ENCODE measurements at places on chromosomes 7 and 10.

- no peak for DNase-seq
These were observed 61.8 kb upstream of the MET start for GRCh38 chr7:116610210-116610609.

GRCh38 chr7:50754241-50754640 lies 28.5 kb downstream of the GRB10 start:
- no peak for DNase-seq

- no peak for DNase-seq
These were observed 10.8 kb upstream of the JCAD start for GRCh38 chr10:30070001-30070685.

DNA sequence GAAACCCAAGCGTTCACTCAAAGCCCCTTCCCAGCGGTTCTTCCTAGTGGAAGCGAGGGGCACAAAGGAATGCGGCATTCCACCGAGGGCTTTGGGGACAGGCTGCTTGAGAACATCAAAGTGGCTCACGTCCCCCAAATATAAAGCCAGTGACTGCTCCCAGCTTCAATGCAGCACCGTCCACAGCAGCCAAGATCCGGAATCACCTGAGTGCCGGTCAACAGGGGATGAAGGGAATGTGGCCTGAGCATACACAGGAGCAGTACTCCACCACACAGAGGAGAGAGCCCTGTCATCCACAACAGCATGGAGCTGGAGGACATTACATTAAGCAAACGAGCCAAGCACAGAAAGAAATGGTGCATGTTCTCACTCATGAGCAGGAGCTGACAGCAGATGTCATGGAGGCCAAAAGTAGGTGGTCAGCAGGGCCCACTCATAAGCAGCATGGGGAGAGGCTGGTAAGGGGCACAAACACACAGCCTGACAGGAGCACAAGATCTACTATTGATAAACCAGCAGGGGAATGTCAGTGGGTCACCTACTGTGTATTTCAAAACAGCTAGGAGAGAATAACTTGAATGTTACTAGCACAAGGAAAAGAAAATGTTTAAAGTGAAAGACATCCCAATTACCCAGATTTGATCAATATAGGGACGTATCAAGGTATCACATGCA lies 79.5 kb downstream of the DIP2C start:
- DNase-seq: no peak

DNA sequence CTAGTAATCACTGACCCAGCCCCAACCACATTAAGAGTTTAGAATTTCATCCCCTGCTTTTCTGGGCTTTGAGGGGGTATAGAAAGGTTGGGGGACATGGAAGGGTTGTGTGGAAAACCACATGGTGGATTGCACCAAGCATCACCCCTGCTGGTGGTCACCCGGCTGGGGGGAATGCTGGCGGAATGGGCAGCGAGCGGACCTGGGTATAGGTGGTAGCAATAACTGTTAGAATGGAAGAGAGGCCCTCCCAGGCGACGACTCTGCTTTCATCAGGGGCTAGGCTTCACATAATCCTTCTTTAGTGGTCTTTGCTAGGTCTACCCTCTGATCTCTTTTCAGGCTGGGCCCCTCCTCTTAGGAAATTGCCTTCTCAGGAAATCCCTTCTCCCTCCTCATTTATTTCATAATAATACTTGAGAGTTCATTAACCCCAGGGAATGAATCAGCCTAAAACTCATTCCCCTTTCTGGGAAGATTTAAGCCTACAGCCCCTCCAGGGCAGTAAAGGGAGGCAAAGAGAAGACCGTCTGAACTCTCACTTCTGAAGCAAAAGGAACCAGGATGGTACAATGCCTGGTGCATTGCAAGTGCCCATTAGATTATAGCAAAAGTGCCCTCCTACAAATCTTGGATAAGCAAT lies 90.7 kb upstream of the LEP start:
- DNase-seq: no peak

DNA sequence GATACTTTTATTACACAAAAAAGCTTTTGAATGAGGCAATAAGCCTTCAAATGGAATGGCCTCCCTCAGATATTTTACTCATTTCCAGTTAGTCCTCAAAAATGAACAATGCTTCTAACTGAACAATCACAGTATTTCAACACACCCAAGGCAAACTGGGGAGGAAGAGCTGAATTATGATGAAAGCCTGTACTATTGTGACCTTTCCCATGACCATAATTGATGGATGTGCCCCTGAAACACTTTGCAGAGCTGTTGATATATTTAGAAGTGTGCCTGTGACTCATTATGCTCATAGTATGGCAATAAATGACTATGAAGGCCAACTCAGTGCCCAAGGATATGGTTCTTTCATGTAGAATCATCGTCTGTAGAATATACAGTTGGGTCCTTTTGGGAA lies 248.1 kb downstream of the AHR start:
- DNase-seq: no peak

DNA sequence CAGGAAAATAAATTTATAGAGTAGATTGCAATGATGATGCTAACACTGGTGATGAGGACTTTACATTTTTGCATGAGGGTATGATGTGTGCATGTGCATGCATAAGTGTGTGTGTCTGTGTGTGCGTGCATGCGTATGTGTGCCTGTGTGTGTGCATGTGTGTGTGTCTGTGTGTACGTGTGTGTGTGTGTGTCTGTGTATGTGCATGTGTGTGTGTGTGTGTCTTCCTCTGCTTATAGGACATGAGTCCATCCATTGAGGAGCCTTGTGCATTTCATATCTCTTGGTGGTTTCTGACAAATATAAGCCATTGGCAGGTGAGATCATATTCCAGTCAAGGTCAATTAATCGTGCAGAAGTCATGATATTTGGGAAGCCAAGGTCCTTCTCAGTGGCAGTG lies 277.8 kb downstream of the LRMDA start:
- no peak for DNase-seq

DNA sequence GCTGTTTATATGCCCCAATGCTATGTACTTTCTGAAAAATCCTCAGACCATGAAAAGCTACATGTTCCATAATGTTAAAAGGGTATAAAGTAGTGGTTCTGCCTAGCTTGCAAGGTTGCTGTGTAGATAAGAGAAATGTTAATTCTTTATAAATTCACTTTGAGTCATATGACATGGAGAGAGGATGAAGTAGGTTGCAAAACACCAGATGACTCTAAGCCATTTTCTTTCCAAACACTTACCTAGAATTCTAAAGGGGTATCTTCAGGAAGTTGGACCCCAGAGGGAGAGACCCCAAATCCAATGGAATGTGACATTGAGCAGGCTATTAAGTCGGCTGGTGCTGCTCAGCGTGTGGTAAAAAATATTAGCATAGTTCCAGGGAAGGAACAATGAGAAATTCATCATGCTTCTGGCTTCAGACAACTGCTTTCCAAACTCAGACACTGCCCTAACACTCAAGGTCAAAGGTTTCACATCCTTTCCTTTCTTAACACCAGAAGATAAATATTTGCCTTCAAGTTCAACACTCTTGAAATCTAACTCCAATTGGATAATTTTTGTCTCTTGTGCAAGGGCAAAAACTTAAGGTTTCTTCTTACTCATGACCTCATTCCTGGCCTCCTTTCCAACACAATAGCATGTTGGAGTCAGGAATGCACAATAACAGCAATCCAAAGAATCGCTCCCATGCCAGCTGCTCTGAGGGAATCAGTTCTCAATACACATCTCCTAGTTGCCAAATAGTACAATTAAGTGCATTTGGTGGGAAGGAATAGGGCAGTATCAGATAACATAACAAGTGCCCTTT lies 100.7 kb upstream of the AFAP1L2 start:
- peak; percentile 72 for DNase-seq

GRCh38 chr7:31080763-31081162 lies 28.7 kb downstream of the ADCYAP1R1 start:
- DNase-seq: no peak

DNA sequence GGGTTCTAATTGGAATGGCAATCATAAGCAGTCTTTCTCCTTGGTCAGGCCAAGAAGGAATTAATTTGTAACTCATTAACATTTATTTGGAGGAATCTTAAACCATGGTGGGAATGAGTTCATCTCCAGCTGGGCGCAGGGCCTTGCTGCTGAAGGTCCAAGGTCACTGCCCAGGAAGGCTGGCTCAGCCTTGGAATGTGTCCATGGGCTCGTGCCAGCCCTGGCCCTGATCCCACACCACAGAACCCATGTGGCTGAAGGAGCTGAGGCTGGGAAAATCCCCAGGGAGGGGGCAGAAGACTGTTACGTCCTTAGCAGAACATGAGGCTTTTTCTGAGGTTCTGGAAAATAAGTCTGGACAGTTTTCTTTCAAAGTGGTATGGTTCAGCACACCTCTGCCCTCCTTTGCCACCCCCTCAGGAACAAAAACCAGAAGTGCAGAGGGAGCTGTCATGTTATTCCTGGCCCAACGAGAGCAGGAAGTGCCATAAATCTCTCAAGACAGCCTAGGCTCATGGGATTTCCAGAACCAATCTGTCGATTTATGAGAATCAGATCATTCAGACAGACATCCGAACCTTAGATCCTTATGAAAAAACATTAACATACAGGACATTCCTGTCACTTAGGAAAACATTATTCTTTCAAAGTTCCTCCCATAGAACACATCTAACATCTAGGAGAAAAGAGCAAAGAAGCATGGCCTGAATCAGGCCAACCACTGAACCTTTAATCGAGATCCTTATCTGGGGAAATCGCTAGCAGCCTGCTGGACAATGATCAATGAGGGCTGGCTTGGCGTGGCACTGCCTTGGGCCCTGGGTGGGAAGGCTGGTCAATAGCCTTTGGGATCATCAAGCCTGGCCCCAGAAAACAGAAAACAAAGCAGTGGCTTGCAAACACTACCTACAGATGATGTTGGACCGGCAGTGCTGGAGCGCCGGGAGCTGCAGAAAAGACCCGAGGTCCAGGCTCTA lies 134.3 kb downstream of the TAX1BP1 start:
- peak; percentile 32 for DNase-seq

- no peak for DNase-seq
These were observed 73.1 kb upstream of the CAMK2B start for GRCh38 chr7:44398511-44398911.
